ENCODE measurements at places on chromosomes 4 and X.

GRCh38 chr4:85084371-85085094 is 118.0 kb upstream of the WDFY3 start:
- no peak for DNase-seq

GRCh38 chrX:7062276-7062675 is 85.2 kb upstream of the STS start:
- no peak for DNase-seq

GRCh38 chr4:3022112-3022511 is 52.2 kb downstream of the HTT-AS start:
- DNase-seq, result no peak

- DNase-seq, result no peak
Observed at GRCh38 chrX:44156726-44157125, 183.5 kb upstream of the NDP start.

GRCh38 chr4:3829956-3830773 is 64.0 kb downstream of the ADRA2C start:
- DNase-seq, result no peak

GRCh38 chr4:24195991-24196736 is 306.3 kb upstream of the PPARGC1A start:
- no peak for DNase-seq

DNA sequence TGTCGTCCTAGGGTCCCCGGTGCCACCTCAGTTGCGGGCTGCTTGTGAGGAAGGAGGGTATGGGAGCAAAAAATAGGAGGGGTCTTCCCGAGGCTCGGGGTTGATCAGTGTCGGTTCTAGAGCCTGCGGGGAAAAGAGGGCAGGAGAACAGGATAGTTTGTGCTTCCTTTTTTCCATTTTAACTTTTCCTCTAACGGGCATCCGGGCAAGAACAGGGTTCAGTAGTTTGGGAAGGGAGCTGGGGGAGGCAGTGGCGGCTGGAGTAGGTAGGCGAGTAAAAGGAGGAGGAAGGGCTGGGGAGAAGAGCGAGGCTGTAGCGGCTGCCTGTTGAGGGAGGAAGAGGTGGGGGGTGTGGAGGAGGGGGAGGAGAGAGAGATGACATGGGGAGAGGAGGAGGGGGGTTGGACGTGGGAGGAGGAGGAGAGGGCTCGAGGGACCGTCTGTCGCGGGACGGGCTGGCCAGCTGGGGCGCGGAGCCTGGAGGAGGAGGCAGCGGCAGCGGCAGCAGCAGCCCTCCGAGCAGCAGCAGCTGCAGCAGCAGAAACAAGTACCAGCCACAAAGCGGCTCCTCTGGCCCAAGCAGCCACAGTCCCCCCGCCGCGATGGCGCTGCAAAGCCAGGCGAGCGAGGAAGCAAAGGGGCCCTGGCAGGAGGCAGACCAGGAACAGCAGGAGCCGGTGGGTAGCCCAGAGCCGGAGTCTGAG is at the start of gene SLC16A2:
TSS of gene SLC16A2 (plus strand) at position 458 of the 704 bp plus-strand sequence. CDS start at position 603, 145 bp downstream.
- DNase-seq, result no peak

DNA sequence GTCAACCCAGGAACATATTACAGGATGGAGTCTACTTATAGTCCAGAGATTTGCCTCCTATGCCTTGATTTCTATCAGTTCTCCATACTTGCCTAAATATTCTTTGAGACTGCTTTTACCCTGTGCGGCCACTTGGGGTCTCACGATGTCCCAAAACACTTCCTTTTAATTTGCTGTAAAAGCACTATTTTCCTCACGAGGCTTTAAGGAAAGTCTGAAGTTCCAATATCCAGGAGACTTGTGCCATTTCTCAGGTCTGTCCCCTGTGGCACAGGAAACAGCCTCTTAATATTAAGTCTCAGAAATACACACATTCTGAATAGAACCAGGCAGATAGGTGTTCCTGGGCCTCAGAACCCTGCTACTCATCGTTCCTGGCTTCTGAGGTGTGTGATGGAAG is 142.9 kb downstream of the TMEM164 start:
- DNase-seq, result no peak

DNA sequence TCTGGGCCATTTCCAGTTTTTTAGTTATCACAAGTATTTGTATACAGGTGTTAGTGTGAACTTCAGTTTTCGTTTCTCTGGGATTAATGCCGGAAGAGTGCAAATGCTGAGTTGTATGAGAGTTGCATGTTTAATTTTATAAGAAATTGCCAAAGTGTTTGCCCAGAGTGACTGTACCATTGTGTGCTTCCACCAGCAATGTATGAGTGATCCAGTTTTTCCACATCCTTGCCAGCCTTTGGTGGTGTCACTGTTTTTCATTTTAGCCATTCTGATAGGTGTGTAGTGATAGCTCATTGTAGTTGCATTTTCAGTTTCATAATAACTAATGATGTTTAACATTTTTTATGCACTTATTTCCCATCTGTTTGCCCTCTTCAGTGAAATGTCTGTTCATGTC is 18.4 kb downstream of the PLS3 start:
- DNase-seq, result no peak

GRCh38 chrX:41240509-41240908 is 93.5 kb upstream of the DDX3X start:
- DNase-seq, result no peak

DNA sequence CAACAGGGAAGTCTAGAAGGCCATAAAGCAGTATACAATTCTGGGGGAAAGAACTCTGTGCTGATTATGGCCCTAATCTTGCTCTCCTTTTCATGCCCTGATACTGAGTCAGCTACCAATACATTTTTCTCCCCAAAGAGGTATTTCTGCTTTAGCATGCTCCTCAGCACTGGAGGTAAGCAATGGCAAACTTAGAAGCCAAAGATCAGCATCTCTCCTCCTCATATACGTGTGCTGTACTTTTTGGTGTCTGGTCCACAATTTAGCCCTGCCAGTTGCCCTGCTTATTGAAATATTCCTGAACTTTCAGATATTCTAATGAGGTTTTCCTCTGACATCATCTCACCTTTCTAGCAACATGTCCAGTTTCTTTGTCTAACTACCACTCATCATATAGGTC is 226.2 kb downstream of the FSTL5 start:
- no peak for DNase-seq

GRCh38 chr4:67037504-67038227 is 507.6 kb downstream of the CENPC start:
- DNase-seq, result no peak

DNA sequence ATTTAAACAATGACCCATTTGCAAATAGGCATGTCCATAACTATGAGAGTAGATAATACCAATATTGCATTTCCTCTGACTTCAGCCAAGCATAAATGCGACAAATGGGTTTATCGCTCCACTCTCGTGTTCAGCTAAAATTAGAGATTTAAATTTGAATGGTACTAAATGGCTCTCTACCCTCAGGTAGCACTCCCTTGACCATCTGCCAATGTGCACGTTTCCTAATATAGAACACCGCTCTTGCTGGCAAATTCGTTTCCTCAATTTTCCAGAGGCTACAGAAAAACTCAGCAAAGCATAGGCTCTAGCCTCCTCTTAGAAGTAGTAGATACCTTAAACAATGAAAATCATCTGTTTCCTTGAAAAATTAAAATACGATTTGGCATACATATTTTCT is 251.6 kb downstream of the ADGRA3 start:
- no peak for DNase-seq

- no peak for DNase-seq
Observed at GRCh38 chr4:134345244-134345643, 143.7 kb upstream of the PABPC4L start.

DNA sequence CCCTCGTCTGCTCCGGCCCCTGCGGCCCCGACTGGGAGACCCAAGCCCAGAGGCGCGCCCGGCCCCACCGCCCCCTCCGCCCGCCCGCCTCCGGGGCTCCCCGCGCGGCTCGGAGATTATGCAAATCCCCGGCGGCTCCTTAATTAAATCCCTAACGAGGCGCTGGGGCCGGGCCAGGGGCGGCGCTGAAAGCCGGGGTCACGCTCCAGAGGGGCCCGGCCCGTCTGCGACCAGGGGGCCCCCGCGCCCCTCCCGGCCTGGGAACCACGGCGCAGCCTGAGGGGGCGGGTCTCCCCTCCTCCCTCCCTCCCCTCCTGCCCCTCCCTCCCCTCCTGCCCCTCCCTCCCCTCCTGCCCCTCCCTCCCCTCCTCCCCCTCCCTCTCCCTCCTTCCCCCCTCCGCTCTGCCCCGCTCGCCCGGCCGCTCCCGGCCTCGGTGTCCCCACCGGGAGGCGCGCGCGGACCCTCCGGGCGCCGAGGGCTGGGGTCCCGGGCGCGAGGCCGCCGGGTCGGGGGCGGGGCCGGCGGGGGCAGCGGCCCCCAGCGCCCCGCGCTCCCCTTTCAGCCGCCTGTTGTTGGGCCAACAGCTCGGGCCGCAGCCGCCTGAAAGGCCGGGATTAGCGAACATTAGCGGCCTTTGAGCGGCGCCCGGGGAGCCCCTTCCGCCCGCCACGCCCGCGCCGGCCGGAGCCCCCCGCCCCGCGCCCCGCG is 25.9 kb upstream of the FGFR3 start:
- DNase-seq, result no peak

DNA sequence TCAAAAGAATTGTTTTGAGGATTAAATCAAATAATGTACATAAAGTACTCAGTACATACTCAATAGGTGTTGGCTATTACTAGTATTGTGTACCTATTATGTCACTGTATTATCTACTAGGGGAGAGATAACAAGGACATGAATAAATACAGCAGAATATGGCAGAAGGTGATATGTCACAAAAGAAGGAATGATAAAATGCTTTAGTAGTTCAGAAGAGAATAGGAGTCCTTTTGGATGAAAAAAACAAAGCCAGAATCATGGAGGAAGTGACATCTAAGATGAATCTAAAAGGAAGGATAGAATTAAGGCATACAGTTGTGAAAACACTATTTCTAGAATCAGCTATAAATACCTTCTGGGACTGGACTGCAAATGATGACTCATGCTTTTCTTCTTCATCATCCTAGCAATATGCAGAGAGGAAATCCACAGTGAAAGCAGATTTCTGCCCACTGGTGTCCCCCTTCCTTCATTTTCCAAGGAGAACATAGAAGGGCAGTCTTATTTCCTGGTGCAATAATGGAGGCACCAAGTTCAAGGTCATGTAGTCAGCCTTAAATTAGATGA is 98.7 kb downstream of the GLUD2 start:
- DNase-seq, result no peak

GRCh38 chr4:112311516-112311915 is 14.3 kb downstream of the ALPK1 start:
- DNase-seq, result no peak

DNA sequence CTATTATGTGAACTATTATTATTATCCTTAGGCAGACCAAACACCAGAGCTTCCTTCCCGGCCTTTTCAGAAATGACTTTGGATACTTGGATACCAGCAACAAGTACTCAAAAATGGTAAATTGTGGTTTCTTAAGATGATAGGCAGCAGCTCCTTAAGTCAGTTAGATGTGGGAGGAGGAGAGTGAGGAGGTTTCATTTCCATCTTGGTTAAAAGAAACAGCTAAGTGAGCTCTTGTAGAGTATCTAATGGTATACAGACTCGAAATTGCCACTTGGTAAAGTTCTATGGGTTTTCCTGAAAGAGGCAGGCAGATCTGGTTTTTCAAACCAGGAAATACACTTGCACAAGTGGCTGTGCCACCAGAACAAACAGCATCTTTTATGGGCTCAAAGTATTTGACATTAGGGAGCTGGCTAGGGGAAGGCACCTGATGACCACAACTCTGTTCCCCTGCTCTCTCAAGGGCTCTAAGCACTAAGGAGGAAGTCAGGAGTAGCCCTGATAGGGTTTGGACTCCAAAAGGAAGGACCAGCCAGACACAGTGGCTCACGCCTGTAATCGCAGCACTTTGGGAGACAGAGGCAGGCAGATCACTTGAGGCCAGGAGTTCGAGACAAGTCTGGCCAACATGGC is 130.9 kb downstream of the TMEM164 start:
- DNase-seq, result no peak

GRCh38 chrX:30918480-30918879 is 29.4 kb upstream of the TAB3 start:
- DNase-seq, result no peak

GRCh38 chr4:7377223-7377865 is 57.4 kb downstream of the PSAPL1 start:
- no peak for DNase-seq

DNA sequence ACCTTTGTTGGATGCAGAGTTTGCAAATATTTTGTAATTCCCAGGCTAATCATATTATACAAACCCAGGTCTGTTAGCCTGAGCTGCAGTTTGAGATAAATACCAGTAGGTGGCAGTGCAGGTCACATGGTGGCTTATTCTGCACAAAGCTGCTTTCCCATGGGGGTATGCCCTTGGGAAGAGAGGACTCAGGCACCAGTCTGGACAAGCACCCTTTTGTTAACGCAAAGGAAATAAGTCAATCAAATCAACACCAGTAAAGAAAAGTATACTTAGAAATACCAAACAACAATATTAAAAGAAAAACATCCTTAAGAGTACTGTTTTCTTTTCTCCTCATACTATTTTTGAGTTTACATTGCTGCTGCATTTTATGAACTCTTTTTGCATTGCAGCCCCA is 389.0 kb upstream of the ZFP42 start:
- no peak for DNase-seq

- no peak for DNase-seq
Observed at GRCh38 chrX:88940904-88941303, 193.9 kb downstream of the CPXCR1 start.

DNA sequence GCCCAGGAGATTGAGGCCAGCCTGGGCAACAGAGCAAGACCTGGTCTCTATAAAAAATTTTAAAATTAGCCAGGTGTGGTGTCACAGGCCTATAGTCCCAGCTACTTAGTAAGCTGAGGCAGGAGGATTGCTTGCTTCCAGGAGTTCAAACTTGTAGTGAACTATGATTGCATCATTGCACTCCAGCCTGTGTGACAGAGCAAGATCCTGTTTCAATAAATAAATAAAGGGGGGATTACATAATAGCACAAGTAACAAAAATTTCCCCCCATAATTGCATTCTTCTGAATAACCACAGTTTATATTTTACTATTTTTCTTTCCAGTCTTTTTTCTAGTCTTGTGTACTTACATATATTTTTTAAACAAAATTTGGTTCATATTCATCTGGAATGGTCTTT is 135.6 kb downstream of the CHIC2 start:
- DNase-seq, result no peak

- no peak for DNase-seq
Observed at GRCh38 chr4:110155654-110156053, 42.8 kb downstream of the ELOVL6 start.

- DNase-seq, result no peak
Observed at GRCh38 chr4:135548711-135549110, 1347.1 kb upstream of the PABPC4L start.
